ENCODE measurements at places on chromosomes 7 and 10.

GRCh38 chr10:113305871-113306270, 247.0 kb upstream of the HABP2 start:
- DNase-seq: no peak

GRCh38 chr10:100917071-100917470, 4.3 kb downstream of the SLF2 start:
- DNase-seq: no peak

DNA sequence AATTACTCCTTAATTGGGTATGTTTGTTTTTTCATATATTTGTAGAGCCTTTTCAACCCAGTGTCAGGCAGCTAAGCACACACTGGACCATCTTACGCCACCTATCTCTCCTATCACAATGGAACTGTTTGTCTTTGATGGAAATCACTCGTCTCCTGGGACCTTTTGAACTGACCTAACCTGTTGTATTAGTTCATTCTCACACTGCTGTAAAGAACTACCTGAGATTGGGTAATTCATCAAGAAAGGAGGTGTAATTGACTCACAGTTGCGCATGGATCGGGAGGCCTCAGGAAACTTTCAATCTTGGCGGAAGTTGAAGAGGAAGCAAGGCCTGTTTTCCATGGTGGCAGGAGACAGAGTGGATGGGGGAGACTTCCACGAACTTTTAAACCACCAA, 182.0 kb downstream of the TCERG1L start:
- no peak for DNase-seq

DNA sequence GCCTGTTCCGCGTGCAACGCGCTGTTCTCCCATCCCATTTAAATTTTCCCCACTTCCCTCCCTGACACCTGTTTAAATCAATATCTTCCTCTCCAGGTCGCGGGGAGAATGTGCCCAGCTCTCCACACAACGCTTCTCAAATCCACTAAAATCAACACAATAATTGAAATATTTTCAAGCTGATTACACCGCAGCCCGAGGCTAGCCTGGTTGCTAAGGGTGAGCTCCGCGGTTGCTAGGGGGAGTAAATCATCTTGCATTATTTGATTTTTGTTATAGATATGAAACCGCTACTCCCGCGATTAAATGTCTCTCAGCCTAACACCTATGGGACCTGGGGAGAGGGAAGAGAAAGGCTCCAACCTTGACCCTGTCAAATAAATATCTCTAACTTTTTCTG, 36.2 kb downstream of the UNCX start:
- no peak for DNase-seq

DNA sequence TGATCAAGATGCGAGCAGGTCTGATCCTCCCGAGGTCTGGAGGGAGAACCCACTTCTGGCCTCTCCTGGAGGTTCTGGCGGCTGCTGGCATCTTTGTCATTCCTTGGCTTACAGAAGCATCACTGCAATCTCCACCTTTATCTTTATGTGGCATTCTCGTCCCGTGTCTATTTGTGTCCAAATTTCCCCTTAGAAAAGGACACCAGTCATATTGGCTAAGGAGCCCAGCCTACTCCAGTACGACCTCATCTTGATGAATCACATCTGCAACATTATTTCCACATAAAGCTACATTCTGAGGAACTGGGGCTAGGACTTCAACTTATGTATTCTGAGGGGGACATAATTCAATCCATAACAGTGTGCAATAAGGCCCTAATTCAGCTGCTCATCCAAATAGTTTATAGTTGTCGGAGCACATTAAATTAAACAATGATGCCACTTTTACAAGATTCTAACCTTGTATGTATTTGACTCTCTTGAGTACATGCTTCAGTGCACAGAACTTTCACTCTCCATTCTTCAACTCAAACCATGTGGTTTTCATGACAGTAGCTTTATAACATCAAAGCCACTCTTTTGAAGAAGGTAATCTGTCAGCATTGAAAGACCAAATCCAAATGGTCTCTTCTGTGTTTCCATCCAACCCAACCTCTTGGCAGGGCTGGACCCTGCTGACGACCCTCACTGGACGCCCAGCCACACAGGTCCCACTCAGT, 86.2 kb upstream of the DDC start:
- peak; percentile 70 for DNase-seq

- DNase-seq: no peak
These were observed 5.0 kb downstream of the ARID5B start for GRCh38 chr10:61906562-61906901.

DNA sequence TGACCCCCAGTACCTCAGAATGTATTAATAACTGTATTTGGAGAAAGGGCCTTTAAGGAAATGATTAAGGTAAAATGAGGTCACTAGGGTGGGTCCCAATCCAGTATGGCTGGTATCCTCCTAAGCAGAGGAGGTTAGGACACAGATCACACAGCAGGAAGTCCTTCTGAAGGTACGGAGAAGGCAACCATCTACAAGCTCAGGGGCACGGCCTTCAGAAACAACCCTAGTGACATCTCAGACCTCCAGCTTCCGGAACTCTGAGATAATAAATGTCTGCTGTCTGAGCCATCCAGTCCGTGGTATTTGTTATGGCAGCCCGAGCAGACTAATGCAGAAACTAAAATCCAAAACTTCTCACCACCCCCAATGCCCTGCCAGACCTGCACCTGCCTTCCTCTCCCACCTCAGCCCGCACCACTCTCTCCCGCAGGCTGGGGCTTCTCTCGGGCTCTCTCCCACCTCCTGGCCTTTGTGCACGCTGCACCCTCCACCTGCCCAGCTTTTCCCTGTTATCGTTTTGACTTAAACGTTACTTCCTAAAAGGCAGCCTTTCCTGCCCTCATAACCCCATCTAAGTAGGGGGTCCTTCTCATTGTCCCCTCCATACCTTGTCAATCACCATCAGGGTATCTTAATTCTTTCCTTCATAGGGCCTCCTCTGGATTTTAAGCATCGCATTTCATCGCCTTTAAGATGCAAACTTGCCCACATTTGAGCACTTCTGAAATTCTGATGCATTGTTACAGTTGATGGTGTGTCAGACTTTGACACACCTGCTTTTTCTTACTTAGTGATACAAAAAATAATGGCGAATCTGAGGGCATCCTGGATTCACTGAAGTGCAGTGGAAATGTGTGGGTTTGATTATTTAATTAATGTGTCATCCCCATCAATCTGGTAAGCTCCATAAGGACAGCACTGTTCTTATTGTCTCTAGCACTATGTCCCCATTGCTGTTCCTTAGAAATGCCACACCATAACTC, 32.2 kb upstream of the AQP1 start:
- DNase-seq: no peak

Measured in vagina (tissue), 2 donors.